IPS DF 6.9 (cell line): ENCODE measurements at places on chromosomes 13 and 19.

GRCh38 chr13:25649001-25649633, 277.3 kb downstream of the ATP8A2 start:
- DNase-seq, result no peak

GRCh38 chr13:35718084-35718483, 241.6 kb upstream of the MAB21L1 start:
- no peak for DNase-seq

DNA sequence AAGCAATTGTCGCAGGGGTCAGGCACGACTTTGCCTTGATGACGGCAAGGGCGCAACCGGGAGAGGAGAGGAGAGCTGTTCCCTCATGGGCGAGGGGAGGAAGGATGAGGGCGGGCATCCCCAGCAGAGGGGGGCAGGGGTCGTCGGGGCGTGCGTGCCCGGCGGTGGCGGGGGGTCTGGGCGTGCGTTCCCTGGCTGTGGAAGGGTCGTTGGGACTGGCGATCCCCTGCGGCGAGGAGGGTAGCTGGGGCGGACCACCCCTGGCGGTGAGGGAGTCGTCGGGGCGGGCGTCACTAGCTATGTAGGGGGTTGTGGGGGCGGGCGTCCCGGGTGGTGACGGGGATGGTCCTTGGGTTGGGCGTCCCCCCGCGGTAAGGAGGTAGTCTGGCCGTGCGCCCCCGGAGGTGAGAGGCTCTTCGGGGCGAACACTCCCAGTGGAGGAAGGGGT, 1.7 kb downstream of the COMP start:
- no peak for DNase-seq

GRCh38 chr13:93872376-93872775, 607.1 kb downstream of the DCT start:
- DNase-seq, result no peak

DNA sequence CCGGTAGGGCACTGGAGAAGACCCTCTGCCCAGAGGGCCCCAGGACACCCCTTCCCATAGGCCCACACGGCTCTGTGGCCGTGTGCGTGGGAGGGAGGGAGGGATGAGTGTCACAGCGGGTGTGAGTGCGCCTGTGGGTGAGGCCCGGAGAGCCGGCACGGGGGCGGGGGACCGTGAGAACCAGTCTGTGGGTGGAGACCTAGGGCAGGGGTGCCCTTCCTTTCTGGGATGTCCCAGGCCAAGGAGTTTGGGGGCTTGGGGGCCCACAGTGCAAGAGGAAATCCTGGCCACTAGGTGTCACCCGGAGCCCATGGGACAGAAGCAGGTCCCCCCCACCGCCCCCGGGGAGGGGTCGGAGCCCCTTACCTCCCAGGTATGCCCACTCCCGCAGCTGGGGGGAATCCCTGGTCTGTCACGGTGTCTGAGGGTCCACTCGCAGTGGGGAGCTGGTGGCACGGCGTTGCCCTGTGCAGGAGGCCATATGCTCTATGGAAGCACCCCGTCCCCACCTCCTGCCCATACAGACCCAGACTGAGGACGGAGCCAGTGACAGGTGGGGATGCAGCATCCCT, 16.0 kb upstream of the SLC7A10 start:
- DNase-seq, result no peak

DNA sequence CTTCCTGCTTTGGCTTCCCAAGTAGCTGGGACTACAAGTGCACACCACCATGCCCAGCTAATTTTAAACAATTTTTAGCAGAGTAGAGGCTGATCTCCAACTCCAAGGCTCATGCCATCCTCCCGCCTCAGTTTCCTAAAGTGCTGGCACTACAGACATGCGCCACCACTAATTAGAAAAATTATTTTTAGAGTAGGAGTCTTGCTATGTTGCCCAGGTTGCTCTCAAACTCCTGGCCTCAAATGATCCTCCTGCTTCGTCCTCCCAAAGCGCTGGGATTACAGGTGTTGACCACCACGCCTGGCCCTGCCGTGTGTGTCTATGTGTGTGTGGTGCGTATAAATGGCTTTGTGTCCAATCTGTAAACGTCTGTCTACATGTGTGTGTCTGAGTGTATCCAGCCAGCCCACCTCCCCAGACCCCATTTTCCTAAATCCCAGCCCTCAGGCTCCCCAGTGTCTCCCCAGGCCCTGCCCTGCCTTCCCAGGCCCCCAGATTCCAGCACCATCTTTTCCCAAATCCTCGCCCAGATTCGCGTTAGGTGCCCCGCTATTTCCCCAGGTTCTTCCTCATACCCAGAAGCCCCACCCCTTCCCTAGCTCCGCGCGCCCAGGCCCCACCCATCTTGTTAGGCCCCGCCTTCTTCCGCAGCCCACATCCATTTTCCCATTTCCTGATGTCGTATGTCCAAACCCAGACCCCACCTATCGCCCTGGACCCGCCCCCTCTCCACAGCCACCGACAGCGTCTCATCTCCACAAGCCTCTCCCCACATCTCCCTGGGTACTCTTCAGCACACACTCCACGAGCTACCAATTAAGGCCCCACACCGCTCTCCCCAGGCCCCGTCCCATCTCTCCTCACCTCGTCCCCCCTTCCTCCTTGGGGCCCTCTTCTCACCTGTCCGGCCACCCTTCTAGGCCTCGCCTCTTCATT, 24.9 kb downstream of the SLC8A2 start:
- DNase-seq, result no peak

- no peak for DNase-seq
Observed at GRCh38 chr13:26813321-26813979, 52.9 kb upstream of the GPR12 start.

GRCh38 chr13:59000770-59001169, 1163.0 kb downstream of the DIAPH3 start:
- no peak for DNase-seq

DNA sequence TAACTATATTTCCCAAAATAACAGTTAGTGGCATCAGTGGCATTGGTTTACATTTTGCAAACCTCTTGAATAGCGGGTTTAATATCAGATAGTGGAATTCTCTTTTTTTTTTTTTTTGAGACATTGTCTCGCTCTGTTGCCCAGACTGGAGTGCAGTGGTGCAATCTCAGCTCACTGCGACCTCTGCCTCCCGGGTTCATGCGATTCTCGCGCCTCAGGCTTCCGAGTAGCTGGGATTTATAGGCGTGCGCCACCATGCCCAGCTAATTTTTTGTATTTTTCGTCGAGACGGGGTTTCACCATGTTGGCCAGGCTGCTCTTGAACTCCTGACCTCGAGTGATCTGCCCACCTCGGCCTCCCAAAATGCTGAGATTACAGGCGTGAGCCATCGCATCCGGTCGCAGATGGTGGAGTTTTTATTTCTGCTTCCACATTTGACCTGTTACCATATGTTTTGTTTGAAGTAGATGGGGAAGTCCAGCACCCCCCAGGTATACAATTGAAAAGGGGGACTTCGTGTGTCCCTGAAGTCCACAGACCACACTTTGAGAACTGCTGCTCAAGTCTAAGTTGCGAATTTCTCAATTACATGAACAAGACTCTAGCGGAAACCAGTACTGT, 40.5 kb upstream of the XPO4 start:
- DNase-seq, result no peak

- no peak for DNase-seq
Observed at GRCh38 chr13:58598241-58598640, 966.7 kb downstream of the PCDH17 start.

DNA sequence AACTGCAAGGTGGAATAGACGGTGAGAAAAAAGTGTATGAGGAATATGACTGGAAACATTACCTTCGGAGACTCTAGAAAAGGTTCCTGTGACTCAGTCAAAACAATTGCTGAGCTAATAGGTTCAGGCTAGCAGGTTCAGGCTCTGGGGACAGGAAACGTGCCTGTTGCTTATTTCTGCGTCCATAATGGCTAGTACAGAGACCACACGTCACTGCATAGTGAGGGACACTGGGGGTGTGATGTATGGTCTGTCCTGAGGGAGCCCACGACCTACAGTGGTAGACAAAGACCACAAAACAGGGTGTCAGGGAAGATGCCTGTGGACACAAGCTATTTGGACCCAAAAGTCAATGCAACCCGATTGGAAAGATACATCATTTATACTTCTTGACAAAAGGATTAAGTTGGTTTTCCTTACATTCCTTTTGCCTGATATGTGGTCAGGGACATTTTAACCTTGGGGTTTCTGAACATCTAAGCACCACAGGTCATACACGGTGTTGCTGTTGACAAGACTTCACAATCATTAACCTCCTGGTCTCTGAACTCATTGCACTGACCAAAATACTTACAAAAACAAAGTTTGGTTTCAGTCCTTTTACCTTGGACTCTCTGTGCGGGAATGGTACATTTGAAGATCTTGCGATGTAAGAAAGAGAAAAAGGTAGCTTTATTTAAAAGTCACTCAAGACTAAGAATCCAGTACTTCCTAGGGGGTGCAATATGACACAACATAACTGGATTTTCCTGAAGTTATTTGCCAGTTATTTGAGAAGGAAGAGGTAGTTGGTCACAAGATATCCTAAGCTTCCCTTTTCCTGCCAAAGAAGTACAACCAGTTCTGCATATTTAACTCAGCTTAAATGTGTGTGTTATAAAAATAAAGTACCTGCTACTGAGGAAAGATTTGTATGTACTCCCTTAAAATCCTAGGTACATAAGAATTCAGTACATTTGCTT, 20.0 kb downstream of the CRYL1 start:
- DNase-seq, result no peak

- DNase-seq, result no peak
Observed at GRCh38 chr13:21218351-21219035, 42.0 kb downstream of the MRPL57 start.

DNA sequence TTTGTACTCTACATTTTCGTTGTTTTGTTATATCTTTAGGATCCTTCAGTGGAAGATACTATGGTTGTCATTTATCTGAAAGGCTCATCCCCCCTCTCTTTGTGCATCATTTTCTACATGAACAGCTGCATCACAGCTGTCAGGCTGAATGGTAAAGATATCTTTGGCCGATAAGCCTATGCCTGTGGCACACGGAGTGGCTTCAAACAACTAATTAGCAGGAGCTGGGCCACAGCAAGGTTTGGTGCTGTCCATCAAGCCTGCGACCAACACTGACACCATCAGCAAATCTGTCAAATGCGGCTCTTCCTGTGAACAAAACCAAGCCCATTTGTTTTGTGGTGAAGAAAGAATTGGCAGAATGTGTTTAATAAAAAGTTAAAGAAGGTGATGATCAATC, 334.4 kb downstream of the PCDH9 start:
- DNase-seq, result no peak

DNA sequence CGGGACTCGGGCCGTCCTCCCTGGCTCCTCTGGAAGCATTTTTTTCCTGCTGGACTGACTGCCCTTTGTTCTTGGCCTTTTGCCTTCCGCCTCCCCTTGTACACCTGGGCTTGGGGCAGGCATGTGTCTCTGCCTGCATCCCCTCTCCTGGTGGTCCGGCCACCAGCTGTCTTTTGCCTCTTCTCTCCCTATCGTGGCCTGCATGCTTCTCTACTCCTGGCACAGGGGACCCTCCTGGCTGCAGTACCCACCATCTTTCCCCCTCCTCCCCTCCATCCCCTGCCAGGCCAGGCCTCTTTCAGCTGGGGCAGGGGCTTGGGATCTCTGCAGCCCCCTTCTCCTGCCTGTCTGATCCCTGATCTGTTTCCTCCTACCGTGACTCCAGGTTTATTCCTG, 12.1 kb downstream of the WTIP start:
- no peak for DNase-seq

DNA sequence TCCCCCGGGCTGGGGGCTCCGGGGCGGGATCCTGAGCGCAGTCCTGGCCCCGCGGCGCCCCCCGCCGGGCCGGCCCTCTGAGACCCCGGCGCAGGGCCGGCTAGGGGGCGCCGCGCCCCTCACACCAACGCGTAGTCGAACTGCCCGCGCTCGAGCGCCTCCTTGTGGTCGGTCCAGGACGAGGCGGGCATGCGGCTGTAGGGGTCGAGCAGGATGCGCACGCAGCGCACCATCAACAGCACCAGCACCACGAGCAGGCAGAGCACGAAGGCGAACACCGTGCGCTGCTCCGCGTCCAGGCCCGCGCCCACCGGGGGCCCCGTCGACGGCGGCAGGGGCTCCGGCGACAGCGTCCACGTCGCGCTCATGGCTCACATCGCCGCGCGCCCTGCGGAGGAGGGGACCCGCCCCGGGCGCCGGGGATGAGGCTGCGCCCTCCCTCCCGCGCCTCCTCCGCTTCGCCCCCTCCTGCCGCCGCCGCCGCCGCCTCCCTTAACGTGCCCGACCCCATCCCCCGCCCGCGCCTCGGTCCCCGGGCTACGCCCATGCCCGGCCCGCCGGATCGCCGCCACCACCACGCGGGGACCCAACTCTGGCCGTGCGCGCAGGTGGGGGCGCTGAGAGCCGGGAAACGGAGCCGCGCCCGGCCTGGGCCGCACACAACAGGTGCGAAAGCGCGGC, 624 bp downstream of the CTXN1 start:
- no peak for DNase-seq

DNA sequence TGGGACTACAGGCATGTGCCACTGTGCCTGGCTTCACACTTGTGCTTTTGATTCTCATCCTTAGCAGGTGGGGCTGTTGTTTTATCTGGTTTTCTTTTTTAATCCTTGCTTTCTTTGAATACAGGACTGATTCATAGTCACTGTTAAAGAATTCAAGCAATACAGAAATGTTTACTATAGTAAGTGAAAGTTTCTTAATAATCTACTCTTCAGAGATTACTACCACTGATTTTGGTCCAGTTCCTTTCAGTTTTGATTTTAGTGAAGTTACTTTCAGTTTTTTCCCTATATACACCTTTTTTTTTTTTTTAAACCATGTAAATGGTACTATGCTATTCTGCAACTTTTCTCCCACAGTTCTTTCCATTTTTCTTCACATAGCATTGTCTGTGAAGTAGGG, 53.6 kb downstream of the GATAD2A start:
- DNase-seq, result no peak

GRCh38 chr19:11090997-11091702, 1.9 kb downstream of the LDLR start:
- no peak for DNase-seq

GRCh38 chr19:47407417-47407774, 11.9 kb downstream of the MEIS3 start:
- no peak for DNase-seq

DNA sequence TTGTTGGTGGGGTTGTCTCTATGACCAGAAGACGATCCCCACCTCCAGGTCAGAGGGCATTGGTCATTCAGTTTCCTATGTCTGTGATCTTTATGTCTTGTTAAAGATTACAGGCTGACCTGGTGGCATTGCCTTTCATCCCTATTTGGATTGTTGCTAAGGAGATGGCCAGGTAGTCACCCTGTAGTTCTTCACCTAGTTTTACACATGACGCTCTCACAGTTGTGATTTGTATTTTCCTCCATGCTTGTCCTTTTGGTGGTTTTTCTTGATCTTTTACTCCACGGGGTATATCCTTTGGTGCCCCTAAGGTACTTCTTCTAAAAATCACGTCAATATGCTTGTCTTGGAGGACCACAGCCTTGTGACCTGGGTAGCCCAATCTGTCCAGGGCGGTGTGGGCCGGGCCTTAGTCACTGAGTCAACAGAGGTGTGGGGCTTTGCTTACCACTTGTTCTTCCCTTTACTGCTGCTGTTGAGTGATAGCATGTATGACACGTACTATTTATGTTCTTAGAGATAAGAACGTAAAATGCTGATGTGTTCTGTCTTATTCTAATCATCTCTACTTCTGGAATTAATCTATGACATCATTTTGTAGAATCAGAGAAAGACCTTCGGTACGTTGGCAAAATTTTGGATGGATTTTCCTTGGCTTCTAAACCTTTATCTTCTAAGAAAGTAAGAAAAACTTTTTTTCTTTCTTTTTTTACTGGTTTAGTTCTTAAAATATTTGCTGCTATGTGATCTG, 20.1 kb downstream of the GPATCH1 start:
- no peak for DNase-seq
